DMS53 (cell line): ENCODE measurements at places on chromosomes 3 and 15.

- DNase-seq = no peak
Observed at GRCh38 chr3:97958796-97959195, 13.4 kb downstream of the RIOX2 start.

- DNase-seq = no peak
Observed at GRCh38 chr15:37873336-37873735, 61.1 kb upstream of the TMCO5A start.

DNA sequence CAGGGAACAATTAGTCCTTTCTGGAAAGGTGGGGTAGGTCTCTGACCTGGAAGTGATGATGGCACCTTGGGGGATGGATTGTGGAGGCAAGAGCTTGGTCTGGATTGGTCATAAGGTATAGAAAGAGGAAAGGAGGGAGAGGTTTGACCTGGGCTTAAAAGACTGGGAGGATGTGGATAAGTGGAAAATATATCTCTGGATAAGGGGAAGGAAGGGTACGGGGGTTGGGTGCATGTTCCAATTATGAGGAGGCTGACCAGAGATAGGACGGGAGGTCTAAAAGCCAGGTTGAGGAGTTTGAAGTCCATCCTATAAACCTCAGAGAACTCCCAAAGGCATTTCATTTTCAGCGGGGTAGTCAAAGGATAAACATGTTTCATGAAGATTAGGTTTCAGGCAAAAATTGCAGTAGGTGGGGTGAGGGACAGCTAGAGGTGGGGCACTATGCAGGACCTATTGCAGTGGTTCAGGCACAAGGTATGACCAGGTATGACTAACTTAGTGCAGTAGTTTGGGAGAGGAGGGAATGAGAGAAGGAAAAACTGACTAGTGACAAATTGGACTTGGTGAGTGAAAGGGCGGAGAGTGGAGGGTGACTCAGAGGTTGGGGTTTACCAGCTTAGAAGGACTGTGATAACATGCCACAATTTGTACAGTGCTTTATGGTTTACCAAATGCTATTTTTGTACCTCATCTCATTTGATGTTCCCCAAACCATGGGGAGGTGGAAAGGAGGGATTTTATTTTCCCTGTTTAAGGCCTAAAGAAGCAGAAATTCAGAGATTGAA is 10.7 kb downstream of the PDE8A start:
- DNase-seq = peak; percentile 9

DNA sequence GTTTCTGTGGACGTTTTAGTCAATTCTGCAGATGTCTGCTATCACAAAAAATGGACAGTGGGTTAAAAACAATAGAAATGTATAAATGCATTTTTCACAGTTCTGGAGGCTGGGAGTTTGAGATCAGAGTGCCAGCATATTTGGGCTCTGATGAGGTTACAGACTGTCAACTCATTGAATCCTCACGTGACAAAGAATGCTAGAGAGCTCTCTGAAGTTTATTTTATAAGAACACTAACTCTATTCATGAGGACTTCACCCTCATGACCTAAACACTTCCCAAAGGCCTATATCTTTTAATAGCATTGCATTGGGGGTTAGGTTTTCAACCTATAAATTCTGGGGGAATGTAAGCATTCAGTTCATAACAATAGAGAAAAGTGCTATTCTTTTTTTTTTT is 182.6 kb upstream of the SLITRK3 start:
- DNase-seq = no peak

- DNase-seq = no peak
Observed at GRCh38 chr3:105459566-105460290, 93.0 kb downstream of the ALCAM start.

DNA sequence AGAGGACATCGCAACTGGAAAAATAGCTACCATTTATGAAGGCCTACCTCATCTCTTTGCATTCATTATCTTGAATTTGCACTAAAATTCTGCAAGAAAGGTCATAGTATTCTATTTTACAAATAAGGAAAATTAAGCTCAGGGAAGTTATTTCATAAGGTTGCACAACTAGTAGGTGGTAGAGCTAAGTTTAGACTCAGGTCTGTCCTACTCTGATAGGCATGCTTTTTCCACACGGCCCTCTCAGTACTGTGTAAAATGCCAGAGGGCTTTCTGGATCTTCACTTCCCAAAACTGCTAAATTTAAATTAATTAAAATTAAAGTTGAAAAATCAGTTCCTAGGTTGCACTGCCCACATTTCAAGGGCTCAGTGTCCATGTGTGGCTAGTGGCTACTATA is 18.3 kb downstream of the MAP2K1 start:
- DNase-seq = no peak

- DNase-seq = no peak
Observed at GRCh38 chr3:72411843-72412242, 436.4 kb downstream of the SHQ1 start.

DNA sequence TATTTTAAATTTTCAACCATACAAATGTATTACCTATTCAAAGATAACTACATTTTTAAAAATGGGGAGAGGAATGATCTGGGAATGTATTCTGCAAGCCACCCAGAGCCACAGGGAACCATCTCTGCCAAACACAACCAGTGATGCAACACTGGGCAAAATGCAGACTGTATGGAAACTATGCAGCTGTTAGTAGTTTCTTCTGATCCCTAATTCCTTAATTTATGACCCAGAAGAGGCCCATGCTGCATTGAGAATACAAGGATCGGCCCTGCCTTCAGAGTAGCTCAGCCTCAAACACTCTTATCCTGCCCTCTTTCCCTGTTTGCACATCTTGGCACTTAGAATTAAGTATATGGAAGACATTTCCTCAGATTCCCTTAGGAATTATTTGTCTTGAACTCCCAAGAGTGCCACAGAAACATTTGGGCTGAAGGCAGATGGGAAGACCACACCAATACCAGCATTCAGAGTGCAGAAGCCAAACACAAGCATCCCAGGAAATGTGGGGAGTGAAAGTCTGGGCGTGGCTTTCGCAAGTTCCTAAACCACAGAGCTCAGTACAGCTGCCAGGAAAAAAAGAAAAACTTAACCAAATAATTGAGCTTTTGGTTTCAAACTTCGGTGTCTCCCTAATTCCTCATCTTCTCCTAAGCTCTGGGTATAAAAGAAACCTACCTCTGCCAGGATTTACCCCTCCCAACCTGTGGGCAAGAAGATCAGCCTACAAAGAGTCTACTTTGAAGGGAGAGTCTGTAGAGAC is 5.3 kb downstream of the SNUPN start:
- no peak for DNase-seq

DNA sequence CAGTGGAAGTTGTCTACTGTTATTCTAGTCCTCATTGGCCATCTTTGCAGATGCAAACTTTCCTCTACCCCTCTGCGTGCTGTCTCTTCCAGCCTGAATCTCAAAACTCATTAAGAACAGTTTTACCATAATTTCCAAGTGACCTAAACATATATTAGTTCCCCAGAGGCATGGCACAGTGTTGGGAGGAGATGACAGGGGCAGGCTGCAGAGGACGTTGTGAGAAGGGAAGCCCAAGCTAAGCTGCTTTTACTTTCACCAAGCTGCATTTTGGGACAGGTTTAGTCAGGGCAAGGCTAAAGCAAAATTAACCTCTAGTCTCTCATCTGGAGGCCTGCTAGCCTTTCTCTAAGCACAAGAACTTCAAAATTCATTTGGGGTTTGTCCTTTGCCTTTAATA is 318.6 kb upstream of the SATB1 start:
- no peak for DNase-seq

GRCh38 chr3:56096999-56097398 is 371.3 kb downstream of the ERC2 start:
- DNase-seq = no peak

DNA sequence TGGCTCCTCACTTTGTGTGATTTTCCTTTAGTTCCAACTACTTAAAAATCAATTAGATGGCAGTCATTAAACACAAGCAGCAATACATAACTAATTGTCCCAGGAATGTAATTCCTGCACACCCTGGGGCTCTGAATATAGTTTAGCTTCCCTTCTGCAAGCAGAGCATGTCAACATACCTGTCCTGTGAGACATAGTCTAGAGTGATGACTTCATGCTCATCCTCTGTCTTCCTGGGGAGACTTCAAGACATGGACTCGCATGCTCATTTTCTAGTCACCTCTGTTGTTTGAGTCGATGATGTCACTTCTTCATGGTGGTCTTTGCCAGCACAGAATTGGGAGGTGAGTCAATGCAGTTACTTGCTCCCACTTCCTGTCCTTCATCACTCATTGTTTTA is 15.7 kb downstream of the C3orf52 start:
- DNase-seq = no peak

GRCh38 chr3:122930063-122930997 is 97.2 kb downstream of the SEMA5B start:
- no peak for DNase-seq

DNA sequence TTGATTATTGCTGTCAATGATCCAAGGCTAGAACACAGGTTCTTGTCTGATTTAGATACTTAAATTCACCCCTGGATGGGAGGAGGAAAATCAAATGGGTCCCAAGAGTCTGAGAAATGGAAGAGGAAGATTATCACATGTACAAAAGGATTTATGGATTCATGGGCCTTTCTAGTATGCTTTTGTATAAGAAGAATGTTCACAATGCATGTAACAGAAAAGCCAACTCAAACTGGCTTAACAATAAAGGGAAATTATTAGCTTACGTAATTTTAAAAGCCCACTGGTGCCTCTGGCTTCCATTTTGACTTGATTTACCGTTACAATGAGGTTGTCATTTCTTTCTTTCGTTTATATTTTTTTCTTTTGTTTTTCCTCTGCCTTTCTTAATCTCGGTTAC is 782.5 kb upstream of the GRM7 start:
- DNase-seq = no peak

- DNase-seq = no peak
Observed at GRCh38 chr15:88904257-88904623, 8.9 kb upstream of the HAPLN3 start.

GRCh38 chr3:10437272-10437994 is 68.0 kb downstream of the ATP2B2 start:
- peak; percentile 5 for DNase-seq

GRCh38 chr15:94804613-94805012 is 573.3 kb downstream of the MCTP2 start:
- DNase-seq = no peak

DNA sequence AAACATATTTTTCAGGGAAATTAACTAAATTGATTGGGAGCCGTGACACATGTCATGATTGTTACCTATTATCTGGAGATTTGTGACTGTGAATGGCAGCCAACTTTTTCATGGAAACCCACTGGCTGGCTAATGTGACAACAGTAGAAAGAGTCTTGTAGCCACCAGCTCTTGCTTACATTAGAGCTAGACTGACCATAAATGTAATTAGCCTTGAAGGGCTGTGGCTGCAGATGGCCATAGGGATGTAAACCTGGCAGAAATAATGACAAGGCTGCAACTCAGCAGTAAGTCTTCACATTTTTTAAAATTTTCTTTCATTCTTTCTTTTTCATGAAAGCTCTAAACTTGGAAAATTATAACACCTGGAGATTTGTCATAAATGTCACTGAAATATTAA is 168.2 kb upstream of the ROBO2 start:
- DNase-seq = no peak

DNA sequence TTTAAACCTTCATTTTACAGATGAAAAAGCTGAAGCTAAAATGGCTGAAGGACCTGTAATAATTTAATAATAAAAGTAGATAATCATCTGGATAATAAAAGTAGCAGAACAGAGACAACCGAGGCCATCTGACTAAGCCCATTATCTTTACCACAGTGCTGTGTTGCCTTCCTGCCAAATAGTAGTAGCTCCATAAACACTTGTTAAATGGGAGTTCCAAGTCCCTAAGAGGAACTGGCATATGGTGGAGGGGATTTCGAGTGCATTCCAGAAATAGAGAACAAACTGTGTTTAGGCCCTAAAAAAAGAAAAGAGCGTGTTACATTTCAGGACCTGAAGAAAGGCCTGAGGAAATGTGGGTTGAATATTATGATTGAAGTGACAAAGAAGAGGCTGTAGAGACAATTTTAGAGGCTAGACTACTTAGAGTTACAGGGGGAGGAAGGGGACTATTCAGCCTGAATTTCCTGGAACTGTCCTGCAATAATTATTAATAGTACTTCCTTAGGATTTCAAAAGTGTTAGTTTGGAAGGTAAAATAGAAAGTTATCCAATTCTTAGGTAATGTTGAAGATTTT is 424.3 kb downstream of the ROBO2 start:
- DNase-seq = no peak

GRCh38 chr3:197555281-197556261 is at the start of gene BDH1:
BDH1 (minus strand) TSS chr3:197555968; CDS start chr3:197546443, 9,525 bp downstream.
- DNase-seq = peak; percentile 80

DNA sequence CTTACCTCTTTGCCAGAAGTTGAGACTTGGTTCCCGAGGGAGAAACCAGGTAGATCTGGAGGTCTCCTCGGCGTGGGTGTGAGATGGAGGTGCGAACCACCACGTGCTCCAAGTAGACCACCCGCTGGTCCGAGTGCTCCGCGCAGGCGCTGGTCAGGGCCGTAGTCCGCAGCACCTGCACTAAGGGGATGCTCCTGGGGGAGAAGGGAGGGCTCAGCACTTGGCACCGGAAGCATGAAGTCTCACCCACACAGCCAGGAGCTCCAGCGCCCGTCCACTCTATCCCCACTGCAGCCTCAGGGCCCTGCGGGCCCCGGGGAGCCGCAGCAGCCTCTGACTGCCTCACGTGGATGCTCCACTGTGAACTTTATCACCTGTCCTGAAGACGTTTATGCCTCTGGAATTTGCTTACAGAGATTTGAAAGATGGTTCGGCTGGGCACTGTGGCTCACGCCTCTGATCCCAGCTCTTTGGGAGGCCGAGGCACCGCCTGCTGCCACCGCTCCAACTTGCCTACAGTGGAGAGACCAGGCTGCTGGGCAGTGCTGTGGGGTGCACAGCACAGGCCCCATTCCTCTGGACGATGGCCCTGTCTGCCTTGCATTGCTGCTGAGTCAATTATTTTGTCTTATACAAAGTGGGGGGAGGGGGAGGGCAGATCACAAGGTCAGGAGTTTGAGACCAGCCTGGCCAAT is 75.4 kb upstream of the SNRPA1 start:
- DNase-seq = no peak

GRCh38 chr15:99953886-99954285 is 220.6 kb upstream of the LYSMD4 start:
- no peak for DNase-seq

DNA sequence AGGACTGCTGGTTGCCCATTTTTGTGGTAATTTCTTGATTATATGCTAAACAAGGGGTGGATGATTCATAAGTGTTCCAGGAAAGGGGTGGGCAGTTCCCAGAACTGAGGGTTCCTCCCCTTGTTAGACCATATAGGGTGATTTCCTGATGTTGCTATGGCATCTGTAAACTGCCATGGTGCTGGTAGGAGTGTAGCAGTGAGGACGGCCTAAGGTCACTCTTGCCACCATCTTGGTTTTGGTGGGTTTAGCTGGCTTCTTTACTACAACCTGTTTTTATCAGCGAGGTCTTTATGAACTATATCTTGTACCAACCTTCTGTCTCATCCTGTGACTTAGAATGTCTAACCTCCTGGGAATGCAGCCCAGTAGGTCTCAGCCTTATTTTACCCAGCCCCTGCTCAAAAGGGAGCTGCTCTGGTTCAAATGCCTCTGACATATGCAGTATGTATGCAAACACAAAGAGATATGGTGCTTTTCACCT is 46.2 kb downstream of the C3orf38 start:
- no peak for DNase-seq

DNA sequence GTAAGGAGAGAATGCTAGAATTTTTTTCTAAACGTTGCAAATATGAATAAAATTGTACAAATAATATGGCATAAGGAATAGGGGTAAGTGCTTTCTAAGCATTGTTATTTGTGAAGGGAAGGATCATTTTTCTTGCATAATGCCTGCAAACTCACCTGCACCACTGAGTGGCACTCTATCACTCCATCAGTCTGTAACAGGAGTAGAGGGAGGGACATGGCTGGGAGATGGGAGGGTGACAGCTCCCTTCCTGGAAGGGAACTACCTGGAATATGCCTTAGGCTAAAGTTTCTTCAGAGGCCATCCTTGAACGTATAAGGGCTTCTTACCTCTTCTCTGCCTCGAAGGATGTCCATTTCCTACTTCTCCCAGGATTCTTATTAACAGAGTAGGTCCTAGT is 3.0 kb downstream of the NAALADL2 start:
- DNase-seq = peak; percentile 83
